NCI-H187 treated with DMSO at 0.1 percent for 48 hours (cell line): ENCODE measurements at places on chromosomes 7 and 10.

- DNase-seq, result no peak
Measured at GRCh38 chr7:118872568-118872967, 648.1 kb downstream of the ANKRD7 start.

DNA sequence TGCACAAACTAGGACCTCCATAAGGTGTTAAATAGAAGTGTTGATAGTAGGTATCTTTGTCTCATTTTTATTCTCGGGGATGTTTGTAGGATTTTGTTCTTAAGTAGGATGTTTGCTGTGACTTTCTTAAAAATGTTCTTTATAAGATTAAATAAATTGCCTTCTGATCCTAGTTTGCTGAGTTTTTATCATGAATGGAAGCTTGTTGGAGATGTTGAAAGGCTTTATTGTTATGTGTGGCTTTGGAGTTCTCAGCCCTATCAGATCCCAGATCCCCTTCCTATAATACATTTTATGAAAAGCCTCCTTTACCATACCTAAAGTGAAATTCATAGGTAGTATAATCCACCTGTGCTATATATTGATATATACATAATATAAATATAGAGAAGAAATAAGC, 40.1 kb downstream of the NHLRC2 start:
- DNase-seq, result no peak

DNA sequence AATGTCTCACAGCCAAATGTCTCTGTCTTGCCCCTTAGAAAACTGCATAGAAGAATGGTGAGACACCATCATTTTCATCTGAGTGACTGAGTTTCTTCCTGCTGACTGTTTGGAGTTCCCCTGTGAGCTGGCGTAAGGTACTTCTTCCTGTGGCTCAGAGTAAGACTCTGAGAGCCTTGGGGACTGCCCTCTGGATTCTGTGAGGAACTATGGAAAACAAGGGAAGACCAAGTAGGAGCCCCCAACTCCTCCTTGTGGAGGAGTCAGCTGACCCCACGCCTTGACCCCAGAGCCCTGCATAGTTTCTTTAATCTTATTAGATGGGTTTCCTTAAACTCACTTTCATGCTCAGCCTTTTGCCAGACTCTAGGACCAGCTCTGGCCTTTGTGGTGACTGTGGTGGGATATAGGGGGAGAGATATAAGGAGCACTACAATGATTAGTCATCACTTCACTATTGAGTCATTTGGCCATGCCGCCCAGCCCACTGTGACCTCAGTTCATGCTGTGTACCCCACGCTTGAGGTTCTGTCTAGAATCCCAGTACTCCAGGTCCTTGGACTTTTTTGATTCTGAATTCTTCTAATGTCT, 51.8 kb upstream of the FAM133B start:
- DNase-seq, result no peak

GRCh38 chr7:27096768-27097514, 1.1 kb upstream of the HOXA1 start:
- no peak for DNase-seq

GRCh38 chr10:103154521-103155299, 38.4 kb downstream of the NT5C2 start:
- DNase-seq, result no peak

- no peak for DNase-seq
Measured at GRCh38 chr7:121011401-121011800, 22.9 kb downstream of the CPED1 start.

GRCh38 chr10:100122780-100123179, 41.1 kb upstream of the CPN1 start:
- DNase-seq, result no peak

GRCh38 chr10:129491123-129491734, 24.2 kb downstream of the MGMT start:
- DNase-seq, result no peak

DNA sequence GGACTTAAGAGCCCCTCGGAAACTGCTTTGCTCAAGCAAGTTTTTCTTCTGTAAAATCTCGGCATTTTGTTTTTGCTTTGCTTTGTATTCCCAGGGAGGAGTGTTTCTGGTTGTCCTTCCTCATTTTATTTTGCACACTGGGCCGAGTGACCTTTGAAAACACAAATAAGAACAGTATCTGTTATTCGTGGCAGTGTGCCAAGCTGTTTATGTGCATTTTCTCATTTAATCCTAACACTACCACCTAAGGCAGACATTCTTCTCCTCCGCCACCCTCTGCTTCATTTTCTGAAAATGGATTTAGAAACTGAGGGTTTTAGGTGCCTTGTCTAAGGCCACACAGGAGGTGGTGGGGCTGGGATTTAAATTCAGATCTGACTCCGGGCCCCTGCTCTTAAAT, 218.5 kb downstream of the TCF7L2 start:
- DNase-seq, result no peak

DNA sequence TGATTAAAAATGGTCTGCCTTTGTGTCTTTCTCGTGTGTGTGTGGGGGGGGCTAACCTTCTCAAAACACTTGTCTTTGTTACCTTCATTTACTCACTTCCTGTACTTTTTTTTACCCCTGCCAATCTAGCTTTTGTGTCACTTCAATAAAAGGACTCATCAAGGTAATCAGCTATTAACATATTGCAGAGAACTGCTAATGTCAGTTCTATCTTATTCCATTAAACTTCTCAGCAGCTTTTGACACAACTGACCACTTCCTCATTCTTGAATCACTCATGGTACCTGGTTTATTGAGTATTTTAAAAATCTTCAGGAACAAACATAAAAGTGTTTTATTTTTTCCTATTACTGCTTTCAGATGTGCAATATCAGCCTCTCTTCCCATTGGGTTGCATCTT, 59.8 kb downstream of the SLC25A40 start:
- no peak for DNase-seq

GRCh38 chr10:44974628-44975430, 3.8 kb downstream of the DEPP1 start:
- no peak for DNase-seq

- no peak for DNase-seq
Measured at GRCh38 chr7:129832701-129833227, 120.0 kb downstream of the UBE2H start.

DNA sequence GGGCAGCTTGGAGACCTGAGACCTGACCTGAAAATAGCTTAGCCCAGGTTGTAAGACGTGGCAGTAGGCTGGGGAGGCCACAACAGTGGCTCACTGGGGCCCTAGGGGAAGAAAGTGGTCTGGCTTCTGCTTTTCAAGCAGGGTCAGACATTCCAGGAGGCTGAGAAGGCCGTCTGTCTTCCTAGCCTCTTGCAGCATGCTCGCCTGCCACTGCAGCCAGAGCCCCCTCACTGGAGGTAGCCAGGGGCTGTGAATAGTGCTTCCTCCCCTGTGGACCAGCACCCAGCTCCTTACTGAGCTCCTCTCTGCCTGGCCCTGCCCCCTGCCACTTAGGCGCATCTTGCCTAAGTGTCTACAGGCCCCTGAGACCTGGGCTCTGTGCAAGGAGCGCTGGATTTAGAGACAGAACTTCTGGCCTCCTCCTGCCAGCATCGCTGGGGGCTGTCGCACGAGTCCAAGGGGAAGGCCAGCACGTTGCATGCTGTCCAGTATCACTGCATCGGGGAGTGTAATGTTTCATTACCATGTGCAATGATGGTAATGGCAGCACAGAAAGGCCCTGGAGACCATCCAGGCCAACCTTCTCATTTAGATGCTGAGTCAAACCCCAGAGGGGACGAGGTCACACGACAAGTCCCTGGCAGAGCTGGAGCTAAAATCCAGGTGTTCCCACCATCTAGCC, 12.7 kb downstream of the ZMIZ1 start:
- DNase-seq, result no peak

- DNase-seq, result no peak
Measured at GRCh38 chr7:14144538-14144937, 155.1 kb upstream of the ETV1 start.

DNA sequence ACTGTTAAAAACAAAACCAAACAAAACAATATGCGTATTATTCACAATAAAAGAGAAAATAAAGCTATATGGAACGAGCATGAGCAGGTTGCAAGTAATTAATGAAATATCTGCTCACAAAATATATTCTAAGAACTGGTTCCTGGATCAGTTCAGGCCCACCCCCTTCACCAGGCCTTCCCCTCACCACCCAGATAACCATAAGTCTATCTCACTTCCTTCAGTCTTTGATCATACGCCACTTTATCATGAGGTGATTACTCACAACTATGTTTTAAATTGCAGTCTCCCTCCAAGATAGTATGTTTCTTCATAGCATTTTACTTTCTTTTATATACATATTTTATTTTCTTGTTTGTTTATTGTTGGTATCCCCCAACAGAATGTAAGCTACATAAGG, 263.1 kb upstream of the HGF start:
- DNase-seq, result no peak

- DNase-seq, result no peak
Measured at GRCh38 chr10:26805567-26806245, 55.1 kb downstream of the ABI1 start.

- DNase-seq, result no peak
Measured at GRCh38 chr7:102721-103120, 89.7 kb upstream of the FAM20C start.

DNA sequence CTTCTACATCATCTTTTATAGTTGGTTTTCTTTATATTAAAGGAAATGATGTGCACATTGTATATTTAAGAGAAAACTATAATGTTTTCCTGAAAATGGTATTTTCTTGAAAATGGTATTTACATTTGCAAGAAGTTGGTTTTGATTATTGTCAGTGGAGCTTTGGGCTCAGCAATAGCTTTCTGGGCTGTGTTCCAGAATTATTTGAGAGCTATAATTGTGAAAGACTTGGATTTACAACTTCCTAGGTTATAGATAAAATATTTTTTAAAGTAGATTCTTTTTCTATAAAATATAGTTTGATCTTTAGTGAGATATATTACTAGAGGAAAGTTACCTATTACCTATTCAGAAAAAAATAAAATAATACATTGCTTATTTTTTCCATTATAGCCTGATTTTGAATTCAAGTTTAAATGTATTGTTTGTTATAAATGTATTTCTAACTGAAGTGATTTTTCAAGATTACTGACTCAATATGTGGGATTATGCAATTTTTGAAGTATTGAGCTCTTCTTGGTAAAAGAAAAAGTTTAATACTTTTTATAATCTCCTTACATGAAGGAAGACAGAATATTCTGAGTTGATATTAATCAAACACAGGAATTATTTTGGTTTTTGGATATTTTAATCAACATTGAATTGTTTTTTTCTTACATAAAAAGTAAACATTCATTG, 20.2 kb downstream of the GNAI1 start:
- no peak for DNase-seq

DNA sequence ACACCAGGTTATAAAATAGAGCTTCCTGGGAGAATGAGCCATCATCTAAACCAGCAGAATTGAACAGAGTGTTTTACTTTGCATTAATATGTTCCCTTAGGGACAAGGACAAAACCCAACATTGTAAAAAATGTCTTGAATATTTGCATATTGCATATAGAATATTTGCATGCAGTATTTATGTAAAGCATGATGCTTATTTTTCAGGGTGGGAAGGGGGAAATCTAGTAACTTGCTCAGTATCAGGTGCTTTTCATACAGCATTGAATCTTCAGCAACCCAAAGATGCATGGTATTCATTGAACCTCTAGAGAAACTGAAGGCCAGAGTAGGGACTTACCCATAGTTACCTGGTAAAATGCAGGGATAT, 409.2 kb upstream of the ZMIZ1 start:
- DNase-seq, result no peak

- no peak for DNase-seq
Measured at GRCh38 chr7:10703981-10704380, 269.7 kb upstream of the PHF14 start.

- no peak for DNase-seq
Measured at GRCh38 chr7:29483219-29484104, 80.2 kb upstream of the PRR15 start.

DNA sequence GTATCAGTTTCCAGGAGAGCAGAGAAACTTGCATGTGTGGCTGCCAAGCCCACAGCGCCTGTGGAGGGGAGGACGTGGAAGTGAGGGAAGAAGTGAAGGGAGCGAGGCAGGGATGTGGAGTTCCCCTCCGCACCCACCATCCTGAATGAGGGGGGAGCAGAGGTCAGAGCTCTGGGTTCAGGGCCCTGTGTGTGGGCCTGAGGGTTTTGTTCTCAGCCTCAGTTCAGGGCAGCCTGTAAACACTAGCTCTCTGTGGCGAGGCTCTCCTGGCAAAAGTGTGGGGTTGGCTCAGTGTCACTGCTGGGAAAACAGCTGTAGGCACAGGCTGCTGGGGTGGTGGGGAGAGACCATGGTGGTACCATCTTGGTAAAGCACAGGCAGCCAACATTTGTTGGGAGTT, 108.4 kb downstream of the C10orf105 start:
- no peak for DNase-seq

- DNase-seq, result no peak
Measured at GRCh38 chr7:30926313-30926712, 14.7 kb downstream of the AQP1 start.

- no peak for DNase-seq
Measured at GRCh38 chr7:28135315-28135714, 45.3 kb downstream of the JAZF1 start.

DNA sequence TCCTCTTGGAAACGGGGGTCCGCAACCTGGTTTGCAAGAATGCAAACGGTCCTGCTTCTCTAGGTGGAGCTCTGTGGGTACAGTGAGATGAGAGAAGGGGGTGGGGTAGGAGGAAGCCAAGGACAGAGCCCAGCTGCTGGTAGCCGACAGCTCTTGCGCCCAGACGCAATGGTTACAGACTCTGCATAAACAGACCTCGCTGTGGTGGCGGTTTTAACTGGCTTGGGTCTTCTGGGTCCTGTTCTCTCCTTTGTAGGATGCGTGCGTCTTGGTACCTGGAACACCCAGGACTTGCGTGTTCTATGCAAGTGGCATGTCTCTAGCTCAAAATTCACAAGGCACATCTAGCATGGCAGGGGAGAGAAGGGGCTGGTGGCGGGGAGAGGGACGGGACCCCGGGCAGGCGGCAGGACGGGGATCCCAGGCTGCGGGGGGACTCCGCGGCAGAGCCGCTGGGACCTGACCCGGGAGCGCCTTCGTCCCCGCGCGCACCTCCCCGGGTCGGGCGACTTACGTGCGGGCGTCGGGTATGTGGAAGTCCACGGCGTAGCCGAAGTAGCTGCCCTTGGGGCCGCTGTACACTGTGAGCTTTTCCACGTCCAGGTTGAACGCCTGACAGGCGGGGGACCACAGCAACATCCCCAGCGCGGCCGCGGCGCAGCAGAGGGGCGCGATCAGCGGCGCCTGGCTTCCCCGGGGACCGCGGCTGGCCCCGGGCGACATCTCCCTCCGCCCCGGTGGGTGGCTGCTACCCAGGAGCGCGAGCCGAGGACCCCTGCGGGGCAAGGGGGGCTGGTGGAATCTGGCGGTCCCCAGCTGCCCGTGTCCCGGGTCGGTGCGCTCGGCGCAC, 448 bp downstream of the ITGA8 start:
- no peak for DNase-seq

DNA sequence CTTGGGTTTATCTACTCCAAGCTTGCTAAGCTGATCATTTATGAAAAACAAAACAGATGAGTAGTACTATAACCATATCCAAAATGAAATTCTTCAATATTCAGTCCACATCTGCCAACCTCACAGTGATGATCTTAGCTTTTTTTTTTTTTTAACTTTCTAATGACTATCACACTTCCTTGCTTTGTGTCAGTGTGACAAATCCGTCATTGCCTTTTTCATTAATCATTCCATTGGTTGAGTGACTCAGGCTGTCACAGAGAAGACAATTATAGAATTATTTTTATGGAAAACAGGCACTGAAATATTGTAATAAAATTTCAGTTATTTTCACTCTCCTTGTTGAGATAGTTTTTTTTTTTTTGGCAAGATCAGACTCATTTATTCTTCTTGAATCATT, 70.7 kb downstream of the CPVL start:
- DNase-seq, result no peak

- DNase-seq, result no peak
Measured at GRCh38 chr10:111077785-111078504, 1.1 kb downstream of the ADRA2A start.

GRCh38 chr10:44397476-44398225, 12.8 kb upstream of the CXCL12 start:
- DNase-seq, result no peak
